ENCODE measurements at places on chromosomes 12 and 14.

DNA sequence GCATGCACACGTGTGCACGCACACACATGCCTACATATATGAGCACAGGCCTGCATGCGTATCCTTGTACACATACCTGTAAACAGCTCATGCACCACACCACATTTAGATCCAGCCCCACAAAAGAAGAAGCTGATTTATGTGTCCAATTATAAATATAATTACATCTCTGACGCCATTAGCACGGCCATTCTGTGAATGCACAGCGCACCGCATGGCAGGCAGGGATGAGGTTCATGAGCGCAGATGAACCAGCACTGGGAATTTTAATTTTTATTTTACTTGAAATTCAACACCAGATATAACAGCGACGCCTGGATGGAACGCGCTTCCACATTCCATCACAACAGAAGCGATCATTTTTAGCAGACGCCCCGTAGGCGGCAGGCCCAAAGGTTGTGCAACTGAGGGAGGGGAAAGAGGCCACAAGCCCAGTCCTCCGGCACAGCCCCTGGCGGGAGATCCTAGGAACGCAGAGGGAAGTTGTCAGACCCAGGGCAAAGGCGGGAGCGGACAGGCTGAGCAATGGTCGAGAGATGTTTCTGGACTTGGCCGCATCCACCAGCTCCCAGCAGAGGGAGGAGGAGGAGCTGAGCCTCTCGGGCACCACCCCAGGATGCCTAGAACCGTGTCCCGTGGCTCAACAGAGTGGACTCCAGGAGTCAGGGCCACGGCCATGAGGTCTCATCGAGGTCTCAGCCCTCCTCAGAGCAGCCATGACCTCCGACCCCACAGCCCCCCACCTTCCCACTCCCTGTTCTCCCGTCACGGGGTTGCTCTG is 37.9 kb upstream of the GALNT9 start:
- no peak for DNase-seq

DNA sequence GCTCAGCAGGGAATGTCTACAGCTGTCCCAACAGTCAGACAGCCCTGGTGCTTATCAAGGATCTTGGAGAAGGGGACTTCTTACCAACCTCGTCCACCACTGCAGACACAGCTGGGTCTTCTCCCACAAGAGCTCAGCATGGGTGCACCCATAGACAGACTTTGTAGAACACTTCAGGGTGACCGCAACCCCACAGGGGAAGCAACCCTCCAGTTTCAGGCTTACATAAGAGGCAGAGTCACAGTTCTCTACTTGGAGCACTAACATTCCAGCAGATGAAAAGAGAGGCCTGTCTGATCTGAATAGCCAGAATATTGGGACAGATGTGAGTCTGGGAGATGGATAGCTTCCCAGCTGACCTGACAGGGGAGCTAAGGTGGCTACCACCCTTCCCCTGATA is 3.5 kb upstream of the CLEC1A start:
- DNase-seq, result no peak

DNA sequence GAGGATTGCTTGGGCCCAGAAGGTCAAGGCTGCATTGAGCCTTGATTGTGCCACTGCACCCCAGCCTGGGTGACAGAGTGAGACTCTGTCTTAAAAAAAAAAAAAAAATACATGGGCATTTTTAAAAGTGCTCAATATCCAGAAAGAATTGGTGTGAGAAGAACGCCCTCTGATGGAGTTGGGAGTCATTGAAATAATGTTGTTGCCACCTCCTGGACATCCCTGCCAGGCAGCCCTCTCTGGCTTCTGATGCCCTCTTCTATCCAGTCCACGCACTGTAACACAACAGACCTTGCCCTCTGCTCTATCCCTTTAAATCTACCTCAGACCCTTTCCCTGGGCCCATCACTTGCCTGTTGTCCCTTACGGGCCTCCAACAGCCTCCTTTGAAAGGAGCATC is 4.9 kb downstream of the PTGDR start:
- no peak for DNase-seq

GRCh38 chr14:95313707-95314106 is 6.0 kb downstream of the CLMN start:
- no peak for DNase-seq

DNA sequence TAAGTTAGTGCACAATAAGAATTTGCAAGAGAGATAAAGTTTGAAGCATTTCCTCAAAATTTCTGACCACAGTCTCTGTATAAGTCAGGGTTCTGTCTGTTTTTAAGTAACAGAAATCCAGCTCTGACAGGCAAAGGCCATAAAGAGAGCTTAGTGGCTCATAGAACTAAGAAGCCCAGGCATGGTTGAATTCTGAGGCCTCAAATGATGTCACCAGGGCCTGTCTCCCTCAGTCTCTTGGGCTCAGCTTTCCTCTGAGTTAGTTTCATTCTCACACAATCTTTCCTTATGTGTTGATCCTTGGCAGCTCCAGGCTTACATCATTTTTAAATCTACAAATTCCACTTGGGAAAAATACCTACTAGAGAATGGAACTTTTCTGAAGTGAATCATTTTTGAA is 173.4 kb upstream of the ATP2B1 start:
- DNase-seq, result no peak

DNA sequence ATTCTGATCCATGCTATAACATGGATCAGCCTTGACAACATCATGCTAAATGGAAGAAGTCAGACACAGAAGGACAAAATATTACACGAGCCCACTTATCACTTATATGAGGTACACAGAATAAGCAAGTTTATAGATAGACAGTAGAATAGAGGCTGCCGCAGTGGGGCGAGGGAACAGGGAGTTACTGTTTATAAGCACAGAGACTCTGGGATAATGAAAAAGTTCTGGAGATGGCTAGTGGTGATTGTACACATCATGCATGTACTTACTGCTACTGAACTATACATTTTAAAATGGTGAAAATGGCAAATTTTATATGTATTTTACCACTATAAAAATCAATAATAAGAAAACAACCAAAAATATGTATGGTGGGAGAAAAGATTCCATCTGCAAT is 95.2 kb upstream of the PSMC1 start:
- no peak for DNase-seq

- no peak for DNase-seq
Observed at GRCh38 chr12:99146730-99147129, 500.8 kb upstream of the GARIN6 start.

GRCh38 chr12:108779998-108780688 is 48.8 kb upstream of the CORO1C start:
- DNase-seq, result no peak

- DNase-seq, result no peak
Observed at GRCh38 chr12:778615-779014, 26.2 kb downstream of the WNK1 start.

DNA sequence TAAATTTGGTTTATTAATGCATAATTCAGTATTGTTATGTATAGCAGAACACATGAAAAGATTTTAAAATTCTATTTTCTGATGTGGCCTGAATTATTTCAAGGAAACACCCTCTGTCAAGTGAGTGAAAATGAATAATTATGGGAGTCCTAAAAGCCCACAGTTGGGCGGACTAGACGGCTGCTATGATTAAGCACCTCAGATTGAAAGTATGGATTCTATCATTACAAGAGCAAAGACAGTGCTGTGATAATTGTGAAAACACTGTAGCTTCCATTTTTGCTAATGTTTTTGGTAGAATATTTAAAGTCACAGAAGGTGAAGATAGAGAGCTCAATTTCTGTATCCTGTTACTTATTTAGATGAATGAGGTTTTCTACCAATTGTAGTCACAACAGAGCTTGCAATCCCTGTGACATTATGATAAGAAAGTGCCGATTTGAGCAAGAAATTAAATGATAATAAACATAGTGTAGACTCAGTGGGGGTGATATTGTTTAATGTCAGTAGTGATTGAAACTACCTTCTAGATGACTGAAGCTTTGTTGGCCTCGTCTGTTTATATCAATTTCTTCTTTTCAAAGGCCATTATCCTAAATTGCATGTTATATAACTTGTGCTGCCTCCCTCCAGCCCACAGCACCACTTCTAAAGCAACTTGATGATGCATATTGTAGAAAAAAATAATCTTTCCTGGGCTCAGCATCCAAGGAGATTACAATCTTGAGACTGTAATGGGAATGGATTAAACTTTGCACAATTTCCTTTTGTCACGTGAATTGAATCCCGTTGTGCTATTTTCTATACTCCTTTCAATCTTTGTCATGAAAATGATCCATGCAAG is 359.8 kb downstream of the BTG1 start:
- no peak for DNase-seq

- no peak for DNase-seq
Observed at GRCh38 chr12:48832321-48833060, 14.2 kb downstream of the CACNB3 start.

DNA sequence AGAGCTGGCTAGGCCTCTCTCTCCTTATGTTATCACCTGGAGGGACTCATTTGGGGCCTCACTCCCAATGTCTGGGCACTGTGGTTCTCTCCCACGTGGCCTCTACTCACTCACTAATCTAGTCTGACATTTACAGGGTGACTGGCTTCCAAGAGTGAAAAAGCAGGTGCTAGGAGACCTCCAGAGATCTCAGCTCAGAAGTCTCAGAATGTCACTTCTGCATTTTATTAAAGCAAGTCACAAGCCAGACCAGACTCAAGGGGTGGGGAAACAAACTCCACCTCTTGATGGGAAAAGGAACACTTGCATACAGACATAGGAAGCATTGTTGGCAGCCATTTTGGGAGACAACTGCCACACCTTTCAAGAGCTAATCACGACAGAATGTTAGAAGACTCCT is 175.9 kb downstream of the MON2 start:
- no peak for DNase-seq

DNA sequence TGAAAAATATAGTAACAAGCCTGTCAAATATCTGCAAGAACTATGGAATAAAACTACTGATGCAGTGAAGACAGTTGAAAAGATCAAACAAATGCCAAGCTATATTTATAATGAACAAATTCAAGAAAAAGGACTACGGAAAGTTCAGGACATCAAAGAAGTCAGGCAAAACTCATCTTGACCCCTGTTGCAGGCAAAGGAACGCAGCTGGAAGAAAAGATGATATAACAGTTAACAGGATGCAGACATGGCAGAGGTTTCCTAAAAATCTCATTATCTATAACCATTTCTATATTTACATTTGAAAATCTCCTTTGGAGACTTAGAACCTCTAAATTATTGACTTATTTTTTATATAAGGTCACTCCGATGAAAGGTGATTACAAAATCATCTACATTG is 34.1 kb downstream of the MDM2 start:
- no peak for DNase-seq

DNA sequence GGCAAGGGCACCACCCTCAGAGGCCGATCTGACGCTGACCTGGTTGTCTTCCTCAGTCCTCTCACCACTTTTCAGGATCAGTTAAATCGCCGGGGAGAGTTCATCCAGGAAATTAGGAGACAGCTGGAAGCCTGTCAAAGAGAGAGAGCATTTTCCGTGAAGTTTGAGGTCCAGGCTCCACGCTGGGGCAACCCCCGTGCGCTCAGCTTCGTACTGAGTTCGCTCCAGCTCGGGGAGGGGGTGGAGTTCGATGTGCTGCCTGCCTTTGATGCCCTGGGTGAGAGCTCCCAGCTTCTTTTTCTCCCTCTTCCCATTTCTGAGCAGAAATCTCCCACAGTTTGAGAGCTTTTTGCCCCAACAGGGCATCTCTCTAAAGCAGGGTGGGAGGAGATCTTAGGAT is 1.8 kb downstream of the OAS1 start:
- no peak for DNase-seq

DNA sequence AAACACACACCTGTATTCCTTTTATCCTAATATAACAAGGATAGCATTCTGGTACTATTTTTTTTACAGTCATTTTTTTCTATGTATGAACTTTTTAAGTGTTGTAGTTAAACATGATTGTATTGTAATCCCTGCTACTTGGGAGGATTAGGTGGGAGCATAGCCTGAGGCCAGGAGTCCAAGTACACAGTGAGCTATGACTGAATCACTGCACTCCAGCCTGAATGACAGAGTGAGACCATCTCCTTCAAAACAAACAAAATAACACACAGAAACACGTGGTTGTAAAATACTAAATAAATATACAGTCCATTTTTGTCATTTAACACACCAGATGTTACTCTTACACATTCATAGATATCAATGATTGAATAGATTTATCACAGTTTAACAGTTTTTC is 56.9 kb downstream of the MAP4K5 start:
- no peak for DNase-seq

GRCh38 chr12:116337312-116337711 is 59.8 kb upstream of the MED13L start:
- no peak for DNase-seq

DNA sequence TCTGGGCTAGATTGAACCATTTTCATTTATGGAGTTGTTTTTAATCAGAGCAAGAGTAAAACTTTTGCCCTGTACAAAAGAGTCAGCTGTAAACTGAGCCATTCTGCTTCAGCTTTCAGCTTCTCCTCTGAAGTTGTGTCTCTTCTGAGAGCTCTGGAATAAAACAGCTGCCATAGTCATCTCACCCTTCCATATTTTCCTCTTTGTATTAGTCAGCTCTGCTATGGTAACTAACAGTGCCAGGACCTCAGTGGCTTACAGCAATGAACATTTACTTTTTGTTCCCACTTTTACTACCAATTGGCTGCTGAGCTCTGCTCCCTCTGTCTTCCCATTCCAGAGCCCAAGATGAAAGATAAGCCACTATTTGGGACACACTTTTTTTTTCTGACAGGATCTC is 178.5 kb downstream of the DAD1 start:
- DNase-seq, result no peak

DNA sequence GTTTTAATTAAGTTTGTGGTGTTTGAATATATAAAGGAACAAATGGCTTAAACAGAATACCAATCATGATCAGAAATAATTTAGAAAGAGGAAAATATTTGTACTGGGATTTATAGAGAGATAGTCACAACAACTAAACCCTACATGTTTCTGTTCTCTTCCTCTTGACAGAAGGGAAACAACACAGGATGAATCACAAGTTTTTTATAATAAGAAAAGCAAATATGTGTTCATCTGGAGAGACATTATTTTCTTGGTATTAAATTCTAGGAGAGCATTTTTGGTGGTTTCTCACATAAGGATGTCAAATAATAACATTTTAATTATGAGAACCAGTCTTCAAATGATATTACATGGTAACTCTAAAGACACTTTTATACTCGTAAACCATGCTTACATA is 232.9 kb upstream of the PKP2 start:
- no peak for DNase-seq

DNA sequence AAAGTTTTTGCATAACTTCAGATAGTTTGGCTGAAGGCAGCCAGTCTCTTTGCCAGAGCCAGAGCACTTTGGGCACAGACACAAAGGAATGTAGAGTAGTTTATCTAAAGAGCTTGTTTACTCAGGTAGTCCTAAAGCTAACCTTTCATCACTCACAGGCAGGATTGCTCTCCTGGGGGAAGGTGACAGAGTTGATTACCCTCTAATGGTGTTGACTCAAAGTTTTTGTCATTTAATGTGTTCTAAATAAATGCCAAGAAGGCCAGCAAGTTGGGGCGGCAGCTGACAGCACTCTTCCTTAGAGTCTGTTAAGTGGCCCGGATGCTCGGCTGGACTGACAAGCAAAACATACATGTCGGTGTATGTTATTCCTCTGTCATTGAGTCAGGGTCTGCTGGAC is 9.3 kb upstream of the TAS2R46 start:
- no peak for DNase-seq

GRCh38 chr12:23950775-23951451 is 1.4 kb upstream of the SOX5 start:
- DNase-seq, result no peak

GRCh38 chr12:129696926-129697325 is 206.9 kb downstream of the TMEM132D start:
- no peak for DNase-seq

GRCh38 chr12:92641291-92641690 is 61.5 kb upstream of the PLEKHG7 start:
- DNase-seq, result no peak

All from stimulated activated CD4-positive, alpha-beta T cell treated with anti-CD3 and anti-CD28 coated beads, Interleukin-1b, Interleukin-23, amount 100 ng/mL, for 4 hours (primary cell).